CD4-positive, alpha-beta T cell treated with Interleukin-4 for 1 hour (primary cell): ENCODE measurements at places on chromosomes 5 and 9.

GRCh38 chr5:100889165-100889743, 13.8 kb downstream of the ST8SIA4 start:
- peak; percentile 20 for DNase-seq

DNA sequence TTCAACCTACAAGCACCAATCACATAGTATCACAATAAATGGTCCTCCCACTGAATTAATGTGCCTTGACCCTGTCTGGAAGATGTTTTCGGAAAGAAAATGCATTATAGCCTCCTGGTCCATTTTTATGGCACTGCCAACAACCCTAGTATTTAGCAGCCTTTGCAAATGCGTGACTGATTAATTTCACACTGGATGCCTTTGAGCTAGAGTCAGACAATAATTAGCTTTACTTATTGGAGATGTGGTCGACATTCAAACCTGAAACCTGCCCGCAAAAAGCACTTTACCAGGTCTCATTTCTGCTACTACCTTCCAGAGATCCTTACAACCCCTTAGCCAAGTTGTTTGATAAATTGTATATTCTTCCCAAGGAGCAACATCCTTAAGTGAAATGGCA, 119.3 kb upstream of the DPYSL3 start:
- DNase-seq: no peak

DNA sequence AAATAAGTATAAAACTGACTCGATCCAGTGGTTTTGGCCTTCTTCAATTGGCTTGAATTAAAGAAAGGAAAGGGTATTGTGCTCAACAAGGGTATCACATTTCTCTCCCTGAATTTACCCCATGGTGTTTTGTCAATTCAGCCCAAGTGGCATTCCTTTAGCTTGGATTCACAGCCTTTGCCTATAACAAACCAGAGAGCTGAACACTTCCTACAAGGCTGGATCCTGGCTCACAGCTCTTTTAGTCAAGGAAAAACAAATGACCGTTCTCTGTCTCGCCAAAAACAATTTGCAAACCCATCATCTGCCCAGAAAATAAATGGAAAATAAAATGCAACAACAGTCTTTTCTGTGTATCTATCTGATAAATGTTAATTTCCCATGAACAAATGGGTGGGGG, 5.7 kb downstream of the ZNF366 start:
- DNase-seq: no peak

DNA sequence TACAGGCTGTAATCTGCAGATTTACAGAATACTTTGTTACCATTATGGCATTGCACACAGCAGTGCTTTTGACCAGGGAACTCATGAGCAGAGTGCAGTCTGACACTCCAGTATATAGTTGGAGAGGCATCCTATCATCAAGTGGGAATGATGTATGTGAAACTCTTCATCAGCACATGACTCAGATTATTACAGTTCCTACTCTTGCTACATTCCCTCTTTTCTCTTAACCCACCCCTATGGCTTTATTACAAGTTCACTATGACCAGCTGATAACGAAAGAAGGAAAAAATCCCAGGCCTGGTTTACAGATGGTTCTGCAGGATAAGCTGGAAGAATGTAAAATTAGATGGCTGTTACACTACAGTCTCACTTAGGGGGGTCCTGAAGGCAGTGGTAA, 385.9 kb downstream of the RASEF start:
- no peak for DNase-seq

DNA sequence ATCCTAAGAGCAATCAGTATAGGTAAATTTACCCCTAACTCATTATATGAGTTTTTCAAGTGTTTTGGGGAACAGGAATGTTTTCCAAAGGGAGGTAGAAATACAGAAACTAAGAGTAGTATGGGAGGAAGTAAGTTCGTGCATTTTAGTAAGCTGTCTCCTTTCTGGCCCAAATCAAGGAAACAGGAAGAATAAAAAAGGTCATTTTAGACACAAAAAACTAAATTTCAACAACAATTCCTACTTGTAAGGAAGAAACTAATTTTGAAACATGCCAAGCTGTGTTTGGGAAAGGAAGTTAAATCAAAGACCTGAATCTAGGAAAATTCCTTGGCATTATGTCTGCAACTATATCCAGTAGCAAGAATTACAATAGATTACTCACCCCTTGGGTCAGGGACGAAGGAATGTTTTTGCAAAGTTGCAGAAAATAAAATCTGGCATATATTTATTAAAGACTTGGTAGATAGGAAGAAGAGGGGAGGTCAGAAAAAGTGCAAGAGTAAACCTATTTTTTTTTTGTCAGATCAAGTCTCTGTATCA, 6.5 kb upstream of the RPS6 start:
- no peak for DNase-seq

GRCh38 chr5:158510479-158510878, 589.2 kb downstream of the EBF1 start:
- DNase-seq: no peak

DNA sequence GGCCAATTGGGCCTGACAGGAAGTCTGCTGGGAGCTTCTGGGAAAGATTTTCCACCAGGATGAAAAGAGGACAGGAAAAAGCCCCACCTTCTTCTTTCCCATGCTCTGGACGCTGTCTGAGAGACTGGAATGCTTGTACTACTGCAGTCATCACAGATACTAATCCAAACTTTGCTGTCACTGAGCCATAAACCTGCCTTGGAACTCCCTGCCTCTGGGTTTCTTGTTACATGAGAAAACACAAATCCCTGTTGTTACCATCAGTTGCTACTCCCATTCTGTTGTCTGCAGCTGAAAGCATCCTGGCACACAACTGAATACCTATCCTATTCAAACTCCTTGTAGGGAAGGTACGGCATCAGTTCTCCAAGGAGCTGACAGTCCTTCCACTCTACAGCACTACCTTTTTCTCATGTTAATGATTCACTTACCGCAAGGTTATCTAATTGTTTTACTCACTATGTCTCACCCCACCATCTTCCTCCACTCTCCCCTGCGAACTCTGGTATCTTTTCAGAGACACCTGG, 167.5 kb downstream of the CDK5RAP2 start:
- DNase-seq: no peak

DNA sequence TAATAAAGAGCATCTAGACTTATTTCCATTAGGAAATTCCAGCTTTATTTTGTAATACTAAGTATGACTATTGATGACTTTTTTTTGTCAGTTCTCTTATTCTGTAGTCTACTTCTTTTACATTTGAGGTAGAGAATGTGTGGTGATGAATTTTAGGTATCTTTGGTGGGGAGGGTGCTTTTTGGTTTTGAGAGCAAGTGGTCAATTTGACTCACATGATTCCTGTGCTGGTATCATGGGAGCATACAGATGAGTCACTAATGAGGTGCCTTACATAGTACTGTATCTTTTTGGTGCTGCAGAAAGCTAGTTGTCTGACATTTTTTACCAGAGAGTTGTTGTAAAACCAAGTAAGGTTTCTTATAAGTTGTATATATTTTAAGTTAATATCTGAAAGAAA, 35.3 kb downstream of the ERBIN start:
- DNase-seq: no peak

DNA sequence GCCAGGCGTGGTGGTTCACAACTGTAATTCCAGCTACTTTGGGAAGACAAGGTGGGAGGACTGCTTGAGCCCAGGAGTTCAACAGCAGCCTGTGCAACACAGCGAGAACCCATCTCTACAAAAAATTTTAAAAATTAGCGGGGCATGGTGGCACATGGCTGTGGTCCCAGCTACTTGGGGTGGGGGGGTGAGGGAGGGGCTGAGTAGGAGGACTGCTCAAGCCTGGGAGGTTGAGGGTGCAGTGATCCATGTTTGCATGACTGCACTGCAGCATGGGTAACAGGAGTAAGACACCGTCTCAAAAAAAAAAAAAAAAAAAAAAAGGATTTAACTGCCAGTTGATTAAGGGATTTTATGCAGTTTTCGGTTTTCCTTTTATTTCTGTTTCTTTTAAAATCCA, 65.0 kb downstream of the PTBP3 start:
- DNase-seq: no peak

GRCh38 chr5:55306641-55307382, 682 bp downstream of the DHX29 start:
- DNase-seq: no peak

DNA sequence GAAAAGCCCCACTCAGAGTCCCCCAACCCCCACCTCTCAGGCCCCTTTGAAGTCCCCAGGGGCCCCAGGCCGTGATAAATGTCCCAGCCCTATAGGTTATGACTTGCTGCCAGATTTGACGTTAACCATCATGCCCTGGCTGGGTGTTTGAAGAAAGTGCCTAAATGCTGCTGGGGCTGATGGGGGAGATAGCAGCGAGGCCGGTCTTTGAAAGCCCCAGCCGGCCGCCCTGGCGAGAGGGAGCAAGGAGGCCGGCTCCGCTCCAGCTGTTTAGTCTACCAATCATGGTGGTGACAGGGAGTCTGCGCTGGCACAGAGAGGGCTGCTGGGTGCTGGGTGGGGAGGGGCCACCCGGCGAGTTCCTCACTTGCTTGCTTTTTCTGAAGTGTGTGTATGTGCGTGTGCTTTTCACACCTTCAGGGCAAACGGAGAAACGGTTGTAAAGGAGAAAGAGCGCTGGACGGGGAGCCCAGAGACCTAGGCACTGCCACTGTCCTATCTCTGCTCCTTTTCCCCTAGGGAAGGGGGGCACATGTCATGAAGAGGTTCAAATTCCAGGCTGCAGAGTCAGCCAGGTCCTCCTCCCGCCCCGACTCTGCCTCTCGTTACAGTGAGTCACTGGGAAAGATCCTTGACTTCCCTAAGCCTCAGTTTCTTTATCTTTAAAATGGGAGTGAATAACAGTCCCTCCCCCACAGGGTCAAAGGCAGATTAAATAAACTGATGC, 126.1 kb upstream of the HAND1 start:
- DNase-seq: no peak

DNA sequence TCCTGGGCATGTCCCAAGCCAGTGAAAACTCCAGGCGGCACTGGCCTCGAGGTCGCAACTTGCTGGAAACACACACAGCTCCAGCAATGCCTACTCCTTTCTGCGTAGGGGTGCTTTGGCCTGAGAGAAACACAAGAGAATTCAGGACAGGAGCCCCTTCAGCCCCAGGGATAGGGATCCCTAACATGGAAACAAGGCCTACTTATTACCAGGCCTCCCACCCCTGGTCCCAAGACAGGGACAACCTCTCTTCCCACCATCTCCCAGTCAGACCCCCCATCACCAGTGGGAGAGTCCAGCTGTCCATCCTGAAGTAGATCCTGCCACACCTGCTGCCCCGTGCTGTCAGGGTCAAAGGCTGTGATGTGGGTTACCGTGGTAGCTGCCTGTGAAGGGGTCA, 7.8 kb downstream of the CREB3 start:
- no peak for DNase-seq

DNA sequence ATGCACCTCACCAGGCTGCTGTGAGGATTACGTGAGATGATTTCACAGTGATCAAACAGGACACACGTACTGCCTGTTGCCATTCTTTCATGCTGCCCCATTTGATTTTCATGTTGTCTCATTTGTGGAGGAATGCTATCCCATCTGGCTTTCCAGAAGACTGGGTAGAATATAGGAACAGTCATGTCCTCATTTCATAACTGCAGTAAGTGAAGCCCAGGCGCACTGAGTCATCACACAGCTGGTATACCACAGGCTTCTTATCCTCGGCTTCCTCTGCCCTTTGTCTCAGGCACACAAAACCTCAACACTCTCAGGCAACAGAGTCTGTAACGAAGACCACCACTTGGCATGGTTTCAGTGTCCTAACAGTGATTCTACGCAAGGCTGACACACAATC, 62.3 kb downstream of the LHFPL2 start:
- DNase-seq: peak; percentile 25

DNA sequence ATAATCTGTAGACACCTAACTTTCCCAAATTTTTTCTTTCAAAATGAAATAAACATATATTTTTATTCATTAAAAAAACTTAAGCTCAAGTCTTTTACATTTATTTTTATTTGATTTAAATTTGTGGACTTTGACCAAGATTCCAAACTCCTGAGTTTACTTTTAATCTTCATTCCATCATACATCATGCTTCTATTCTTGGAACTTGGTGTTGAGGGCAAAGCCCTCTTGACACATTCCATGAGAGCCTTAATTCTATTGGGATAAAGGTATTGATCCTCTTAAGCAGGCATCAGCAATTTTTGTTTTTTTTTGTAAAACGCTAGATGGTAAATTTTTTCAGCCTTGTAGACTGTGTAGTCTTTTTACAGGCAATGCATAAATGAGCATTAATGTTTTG, 53.6 kb downstream of the FBXO4 start:
- DNase-seq: no peak
